ENCODE measurements at places on chromosomes 11 and 22. TPM values are rescaled to one million over a fixed set of nuclear protein-coding genes. Genes with fewer than 3 reads are reported as not detected.

SLC7A4 gene
- 0.79 TPM for total RNA-seq

PAMR1 gene
- total RNA-seq = 5.7 TPM

OR8D4 gene
- total RNA-seq = not detected

GRK3 gene
- 10.6 TPM for total RNA-seq

DNAJB7 gene
- not detected for total RNA-seq

ABCC8 gene
- total RNA-seq = 0.43 TPM

MYH9 gene
- 348 TPM for total RNA-seq

NAALAD2 gene
- 4.3 TPM for total RNA-seq

TMEM45B gene
- 0.57 TPM for total RNA-seq

LYVE1 gene
- 19.0 TPM for total RNA-seq

SLC29A2 gene
- 1.6 TPM for total RNA-seq

PITPNM1 gene
- 6.1 TPM for total RNA-seq

Measured in ovary (tissue), 10 donors.